Stimulated activated naive CD4-positive, alpha-beta T cell treated with Interleukin-2 at 50 U/mL for 16 hours (primary cell): ENCODE measurements at places on chromosomes 5 and 9.

GRCh38 chr5:2192496-2192895, 309.8 kb upstream of the IRX4 start:
- DNase-seq: no peak

- no peak for DNase-seq
These were observed 51.6 kb upstream of the DPYSL3 start for GRCh38 chr5:147561435-147561834.

GRCh38 chr9:129798973-129799372, 4.0 kb upstream of the TOR1B start:
- no peak for DNase-seq

- DNase-seq: no peak
These were observed 62.9 kb upstream of the PPARGC1B start for GRCh38 chr5:149667084-149667828.

- DNase-seq: no peak
These were observed 185.8 kb upstream of the IRX4 start for GRCh38 chr5:2068531-2068930.

DNA sequence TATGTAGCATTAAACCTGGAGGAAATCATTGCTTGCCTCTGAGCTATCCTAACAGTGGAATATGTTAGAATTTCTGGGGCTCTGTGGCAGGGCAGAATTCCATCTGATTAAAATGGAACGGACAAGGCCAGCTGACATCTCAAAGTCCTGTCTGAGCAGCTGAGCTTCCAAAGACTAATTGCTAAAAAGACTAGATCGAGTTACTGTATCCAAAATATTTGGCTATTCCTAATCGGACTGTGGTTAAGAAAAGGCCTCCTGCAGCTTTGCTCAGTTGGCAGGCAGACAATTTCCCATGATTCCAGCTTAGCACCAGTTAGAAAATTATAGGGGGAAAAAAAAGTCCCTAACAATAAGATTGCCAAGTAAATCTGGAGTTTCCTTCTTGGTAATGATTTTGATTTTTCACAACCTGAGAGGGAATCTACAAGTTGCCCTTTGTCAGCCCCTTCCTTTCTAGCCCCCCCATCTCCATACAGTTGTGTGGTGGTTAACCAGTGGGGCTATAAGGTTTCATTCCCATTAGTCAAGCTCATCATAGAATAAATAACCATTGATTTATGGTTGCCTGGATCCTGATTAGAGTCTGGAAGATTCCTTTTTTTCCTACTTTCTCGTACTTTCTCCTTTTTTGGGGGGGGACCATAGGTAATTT, 26.4 kb downstream of the PTGR1 start:
- no peak for DNase-seq

DNA sequence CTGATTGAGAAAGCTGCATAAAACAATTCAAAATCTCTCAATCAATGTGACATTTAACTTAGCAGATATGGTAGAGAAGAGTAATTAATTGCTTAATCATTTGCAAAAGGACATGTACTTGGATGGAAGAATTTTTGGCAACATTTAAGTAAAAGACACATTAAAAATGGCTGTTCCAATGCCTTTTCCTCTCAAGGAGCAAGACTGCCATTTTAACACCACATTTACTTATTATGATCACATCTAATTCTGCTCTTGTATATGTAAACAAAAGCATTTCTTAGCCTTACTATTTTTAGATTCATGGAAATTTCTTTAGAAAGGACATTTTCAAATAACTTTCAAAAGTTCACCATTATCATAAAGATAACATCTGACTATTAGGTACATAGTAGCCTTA, 360.0 kb downstream of the HINT1 start:
- no peak for DNase-seq
